ENCODE measurements at places on chromosomes 16 and 17. TPM values are rescaled to one million over a fixed set of nuclear protein-coding genes. Genes with fewer than 3 reads are reported as not detected.

GRCh38 chr16:71902656-71903365 lies 7.5 kb downstream of the IST1 start:
- no peak overlapping the region for H3K4me3 ChIP-seq
- H3K27me3 ChIP-seq: no peaks in the 10 kb centered on the region
- no peak overlapping the region for H3K27ac ChIP-seq

GRCh38 chr16:220021-220420 lies 9.2 kb downstream of the LUC7L start:
- no peak for DNase-seq
- peaks cover 46% of the 10 kb centered on the region for H3K36me3 ChIP-seq
- peak overlapping the region; percentile 20 for H3K27ac ChIP-seq

DNA sequence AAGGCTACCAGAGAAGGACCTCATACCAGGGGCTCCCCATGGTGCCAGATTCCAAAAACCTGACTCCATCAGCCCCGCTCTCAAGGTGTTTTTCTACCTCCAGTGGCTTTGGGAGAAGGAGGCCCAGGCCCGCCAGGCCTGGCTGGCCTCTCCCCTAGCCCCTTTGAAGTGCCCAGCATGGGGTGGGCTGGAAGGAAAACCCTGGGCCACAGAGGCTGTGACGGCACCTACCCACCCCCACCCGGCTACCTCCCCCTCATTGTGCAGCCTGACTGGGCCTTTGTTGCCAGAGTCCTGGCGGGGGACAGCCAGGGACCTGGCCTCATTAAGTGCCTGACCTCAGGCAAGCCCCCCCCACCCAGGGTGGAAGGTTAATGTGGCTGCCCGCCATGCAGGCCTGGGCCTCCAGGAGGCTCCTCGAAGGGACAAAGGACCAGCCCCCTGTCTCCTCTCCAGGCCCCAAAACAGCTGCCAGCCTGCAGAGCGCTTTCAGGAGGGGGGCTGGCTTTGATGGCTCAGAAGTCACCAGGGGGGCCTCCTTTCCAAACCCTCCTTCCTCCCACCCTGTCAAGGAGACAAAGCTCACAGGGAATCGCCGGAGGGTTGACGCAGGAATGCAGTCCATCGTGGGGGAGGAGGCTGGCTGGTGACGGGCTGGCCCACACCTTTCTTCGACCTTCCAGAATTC lies 159.4 kb downstream of the ZNF423 start:
- no peak for DNase-seq
- H3K27me3 ChIP-seq: peaks cover 17% of the 10 kb centered on the region
- H3K4me1 ChIP-seq: no peaks in the 10 kb centered on the region
- H3K36me3 ChIP-seq: no peaks in the 10 kb centered on the region
- no peak overlapping the region for H3K27ac ChIP-seq
- no peak overlapping the region for H3K4me3 ChIP-seq

DNA sequence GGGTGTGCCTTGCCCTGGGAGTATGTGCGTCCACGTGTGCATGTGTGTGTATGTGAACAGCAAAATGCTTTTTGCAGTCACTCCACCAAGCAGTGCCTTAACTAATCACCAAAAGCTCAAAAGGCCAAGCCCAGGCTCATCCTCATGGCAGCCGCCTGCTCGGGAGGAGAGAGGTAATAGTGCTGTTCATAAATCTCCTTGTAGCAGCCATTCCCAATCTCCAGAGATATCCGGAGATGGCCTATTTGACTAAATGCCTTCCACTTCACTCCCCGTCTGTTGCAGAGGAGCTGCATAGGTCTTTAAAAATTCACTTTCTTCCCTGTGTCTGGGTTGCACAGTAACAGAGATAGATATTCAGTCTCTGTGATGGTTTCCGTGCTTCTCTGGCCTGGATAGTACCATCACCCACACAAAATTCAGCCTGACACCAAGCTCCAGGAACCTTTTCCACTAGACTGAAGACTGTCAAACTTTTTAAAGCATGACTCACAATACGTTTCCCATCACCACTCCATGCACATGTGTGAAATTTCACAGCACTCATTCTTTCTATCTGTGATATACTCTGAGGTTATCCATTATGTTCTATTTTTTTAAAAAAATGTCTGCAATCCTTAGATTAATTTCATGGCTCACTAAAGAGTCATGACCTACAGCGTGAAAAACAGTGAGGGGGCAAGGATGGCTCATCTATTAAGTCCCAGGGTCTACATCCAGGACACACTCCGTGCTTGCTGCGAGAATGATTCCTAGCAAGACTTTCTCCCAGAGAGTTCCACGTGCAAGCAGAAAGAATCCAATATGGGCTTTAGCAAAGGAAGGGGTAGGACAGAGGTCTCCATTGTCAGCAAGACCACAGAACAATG lies 357.8 kb downstream of the GRIN2A start:
- no peaks in the 10 kb centered on the region for H3K27me3 ChIP-seq
- no peaks in the 10 kb centered on the region for H3K4me1 ChIP-seq
- no peak overlapping the region for H3K4me3 ChIP-seq
- no peaks in the 10 kb centered on the region for H3K36me3 ChIP-seq
- H3K27ac ChIP-seq: no peak overlapping the region

DNA sequence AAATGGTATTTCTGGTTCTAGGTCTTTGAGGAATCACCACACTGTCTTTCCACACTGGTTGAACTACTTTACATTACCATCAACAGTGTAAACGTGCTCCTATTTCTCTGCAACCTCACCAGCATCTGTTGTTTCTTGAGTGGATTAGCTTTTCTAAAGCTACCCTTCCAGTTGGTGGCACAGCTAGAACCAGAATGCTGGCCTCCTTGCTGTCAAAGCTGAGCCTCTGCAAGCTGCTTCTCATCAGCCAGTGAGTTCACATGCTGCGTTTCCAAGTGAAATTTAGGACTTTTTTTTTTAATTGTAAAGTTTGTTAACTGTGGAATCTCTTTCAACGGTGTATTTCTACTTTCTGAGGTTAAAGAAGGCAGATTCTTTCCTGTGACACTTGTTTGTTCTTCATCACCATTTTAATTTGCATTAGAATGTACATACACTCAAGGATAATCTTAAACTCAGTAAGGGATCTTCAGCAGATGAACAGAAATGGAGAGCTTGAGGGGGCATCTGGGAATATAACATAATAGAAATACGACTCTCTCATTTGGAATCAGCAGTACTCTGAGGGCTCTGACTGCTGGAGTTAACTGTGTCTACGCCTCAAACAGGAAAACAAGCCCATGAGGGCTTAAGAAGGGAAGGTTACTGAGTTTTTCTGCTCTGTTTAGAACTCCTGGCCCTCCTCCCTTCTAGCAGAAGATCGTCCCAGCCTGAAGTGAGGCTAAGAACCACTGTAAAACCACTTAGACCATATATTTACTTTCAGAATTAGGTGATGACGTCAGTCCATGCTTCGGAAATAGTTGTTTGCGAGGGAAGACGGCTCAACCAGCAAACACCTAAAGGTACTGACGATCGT lies 148.4 kb upstream of the FAM20A start:
- H3K27ac ChIP-seq: no peak overlapping the region
- no peaks in the 10 kb centered on the region for H3K36me3 ChIP-seq
- H3K27me3 ChIP-seq: peaks cover 4% of the 10 kb centered on the region

DNA sequence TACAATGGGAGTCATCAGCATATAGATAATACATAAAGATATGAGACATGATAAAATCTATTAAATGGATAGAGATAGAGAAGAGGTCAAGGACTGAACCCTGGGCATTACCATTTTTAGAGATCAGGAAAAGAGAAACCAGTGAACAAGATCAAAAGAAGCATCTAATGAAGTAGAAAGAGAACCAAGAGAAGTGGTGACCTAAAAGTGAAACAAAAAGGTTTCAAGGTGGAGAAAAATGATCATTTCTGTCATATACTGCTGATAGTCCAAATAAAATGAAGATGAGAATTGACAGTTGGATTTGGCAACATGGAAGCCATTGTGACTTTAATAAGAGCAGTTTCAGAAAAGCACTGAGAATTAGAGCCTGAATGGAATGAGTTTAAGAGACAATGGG lies 165.1 kb downstream of the PPM1E start:
- H3K27ac ChIP-seq: no peak overlapping the region
- no peak overlapping the region for H3K4me3 ChIP-seq
- H3K27me3 ChIP-seq: peaks cover 10% of the 10 kb centered on the region
- DNase-seq: no peak
- peaks cover 5% of the 10 kb centered on the region for H3K4me1 ChIP-seq
- no peaks in the 10 kb centered on the region for H3K36me3 ChIP-seq

- H3K27me3 ChIP-seq: peaks cover 25% of the 10 kb centered on the region
- DNase-seq: no peak
- no peak overlapping the region for H3K4me3 ChIP-seq
- no peak overlapping the region for H3K27ac ChIP-seq
- peaks cover 32% of the 10 kb centered on the region for H3K4me1 ChIP-seq
Observed at GRCh38 chr16:82703871-82704768, 77.4 kb downstream of the CDH13 start.

DNA sequence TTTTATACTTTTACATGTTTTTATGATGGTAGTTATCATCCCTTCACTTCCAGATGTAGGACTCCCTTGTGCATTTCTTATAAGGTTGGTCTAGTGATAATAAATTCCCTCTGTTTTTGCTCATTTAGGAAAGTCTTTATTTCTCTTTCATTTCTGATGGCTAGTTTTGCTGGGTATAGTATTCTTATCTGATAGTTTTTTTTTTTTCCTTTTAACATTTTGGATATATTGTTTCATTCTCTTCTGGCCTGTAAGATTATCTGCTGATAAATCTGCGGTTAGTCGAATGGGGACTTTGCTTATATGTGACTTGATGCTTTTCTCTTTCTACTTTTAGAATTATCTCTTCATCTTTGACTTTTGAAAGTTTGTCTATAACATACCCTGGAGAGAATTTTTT lies 153.1 kb upstream of the MPHOSPH6 start:
- H3K4me3 ChIP-seq: no peak overlapping the region
- H3K27ac ChIP-seq: no peak overlapping the region
- no peaks in the 10 kb centered on the region for H3K36me3 ChIP-seq
- H3K4me1 ChIP-seq: no peaks in the 10 kb centered on the region
- H3K27me3 ChIP-seq: peaks cover 4% of the 10 kb centered on the region
- DNase-seq: no peak

DNA sequence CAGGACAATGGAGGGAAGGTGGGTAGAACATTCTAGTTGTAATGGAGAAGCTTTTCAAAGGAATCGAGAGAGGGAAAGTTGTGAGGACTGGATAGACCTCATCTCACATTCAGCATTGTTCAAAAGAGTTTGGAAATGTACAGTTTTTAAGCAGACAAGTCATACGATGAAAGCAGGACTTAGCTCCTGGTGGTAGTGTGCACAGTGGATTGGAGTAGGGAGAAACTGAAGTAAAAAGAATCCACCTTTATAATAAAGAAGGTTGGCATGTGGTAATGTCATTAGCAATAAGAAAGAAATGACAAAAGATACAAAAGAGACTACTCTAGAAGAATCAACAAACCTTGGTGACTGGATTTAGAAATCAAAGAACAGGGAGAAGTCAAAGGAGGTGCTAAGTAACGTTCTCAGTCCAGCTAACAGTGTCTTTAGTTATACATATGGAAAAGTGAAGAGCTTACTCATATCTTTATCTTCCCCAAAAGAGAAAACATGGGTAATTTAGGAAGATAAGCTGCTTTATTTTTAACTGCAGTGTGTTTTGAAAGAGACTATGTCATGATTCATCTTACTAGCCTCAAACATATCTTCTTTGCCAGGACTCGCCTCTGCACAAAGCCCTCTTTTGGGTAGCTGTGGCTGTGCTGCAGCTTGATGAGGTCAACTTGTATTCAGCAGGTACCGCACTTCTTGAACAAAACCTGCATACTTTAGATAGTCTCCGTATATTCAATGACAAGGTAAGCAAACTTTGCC lies 18.7 kb upstream of the EVI2A start:
- H3K4me1 ChIP-seq: no peaks in the 10 kb centered on the region
- no peak overlapping the region for H3K27ac ChIP-seq
- H3K36me3 ChIP-seq: peaks cover 7% of the 10 kb centered on the region

GRCh38 chr17:21814776-21815175 lies 122.5 kb downstream of the KCNJ18 start:
- DNase-seq: no peak
- no peaks in the 10 kb centered on the region for H3K27me3 ChIP-seq
- no peak overlapping the region for H3K4me3 ChIP-seq
- H3K4me1 ChIP-seq: no peaks in the 10 kb centered on the region
- H3K36me3 ChIP-seq: no peaks in the 10 kb centered on the region

DNA sequence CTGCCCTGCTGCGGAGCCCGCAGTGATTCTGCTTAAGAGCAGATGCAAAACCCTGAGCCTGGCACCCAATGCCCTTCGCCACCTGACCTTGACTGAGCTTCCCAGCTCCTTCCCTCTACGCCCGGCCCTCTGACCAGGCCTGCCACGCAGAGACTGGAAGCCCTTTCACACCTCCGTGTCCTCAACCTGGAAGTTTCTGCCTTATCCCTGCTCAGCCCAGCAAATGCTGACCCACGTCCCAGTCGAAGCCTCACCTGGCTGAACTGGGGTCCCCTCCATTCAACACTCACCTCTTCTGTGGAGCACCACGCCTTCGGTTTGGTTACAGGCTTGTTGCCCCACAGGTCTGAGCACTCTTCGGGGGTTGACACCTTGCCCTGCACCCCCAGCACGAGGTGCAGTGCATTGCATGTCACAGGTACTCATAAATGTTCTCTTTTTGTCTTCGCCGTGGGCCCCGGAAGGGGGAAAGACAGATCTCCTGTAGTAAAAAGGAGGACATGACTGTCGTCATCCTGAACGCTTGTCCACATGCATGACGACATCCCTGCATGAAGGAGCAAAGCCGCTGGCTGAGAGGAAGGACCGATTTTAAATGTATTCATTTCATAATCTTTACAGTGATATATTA lies 153.6 kb upstream of the TNRC6C start:
- H3K27me3 ChIP-seq: peaks cover 19% of the 10 kb centered on the region
- DNase-seq: no peak
- H3K4me3 ChIP-seq: no peak overlapping the region
- H3K27ac ChIP-seq: no peak overlapping the region

DNA sequence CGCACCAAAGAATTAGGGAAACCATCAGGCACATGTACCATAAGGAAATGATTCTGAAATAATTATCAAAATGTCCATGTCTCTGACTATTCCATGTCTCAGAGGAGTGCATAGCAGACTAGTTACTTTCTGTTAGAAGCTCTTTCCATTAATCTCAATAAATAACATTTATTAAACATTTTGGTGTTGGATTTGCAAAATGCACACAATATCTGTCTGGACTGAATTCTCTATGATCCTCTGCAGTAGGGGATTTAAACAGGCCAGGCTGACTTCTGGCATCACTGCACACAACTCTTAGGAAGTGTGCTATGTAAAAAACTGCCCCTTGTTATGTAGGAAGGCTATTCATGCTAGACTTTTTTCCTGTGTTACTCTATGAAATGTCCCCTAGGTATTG lies 283.3 kb upstream of the CDH5 start:
- H3K27ac ChIP-seq: no peak overlapping the region
- H3K36me3 ChIP-seq: no peaks in the 10 kb centered on the region
- H3K27me3 ChIP-seq: peaks cover 7% of the 10 kb centered on the region
- H3K4me3 ChIP-seq: no peak overlapping the region
- no peak for DNase-seq

Gene KRTAP4-9
- not detected for total RNA-seq

Gene CDH8
- total RNA-seq: not detected

Gene CYBA
- total RNA-seq: 599 TPM

All from activated CD8-positive, alpha-beta T cell treated with anti-CD3 and anti-CD28 coated beads, Interleukin-2, amount 10 ng/mL, durations not matched to agents 7 days and 5 days (primary cell).